GM19239 (cell line): ENCODE measurements at places on chromosomes 4 and X.

DNA sequence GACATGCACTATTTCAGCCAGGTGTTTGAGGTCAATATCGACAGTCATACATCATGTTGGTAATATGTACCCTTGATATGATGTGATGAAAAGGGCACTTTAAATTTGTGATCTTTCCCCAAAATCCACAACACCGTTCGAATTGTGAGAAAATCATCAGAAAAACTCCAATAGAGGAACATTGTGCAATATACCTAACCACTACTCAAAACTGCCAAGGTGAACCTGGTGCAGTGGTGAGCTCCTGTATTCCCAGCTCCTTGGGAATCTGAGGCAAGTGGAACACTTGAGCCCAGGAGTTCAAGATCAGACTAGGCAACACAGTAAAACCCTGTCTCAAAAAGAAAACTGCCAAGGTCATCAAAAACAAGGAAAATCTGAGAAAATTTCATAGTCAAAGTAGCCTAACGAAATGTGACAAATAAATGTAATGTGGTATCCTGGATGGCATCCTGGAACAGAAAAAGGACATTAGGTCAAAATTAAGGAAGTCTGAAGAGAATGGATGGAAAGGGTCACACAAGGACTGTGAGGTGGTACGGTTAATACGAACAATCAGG, 55.6 kb upstream of the LSM6 start:
- no peak for DNase-seq

GRCh38 chrX:10165580-10166247, 8.9 kb downstream of the CLCN4 start:
- no peak for DNase-seq

DNA sequence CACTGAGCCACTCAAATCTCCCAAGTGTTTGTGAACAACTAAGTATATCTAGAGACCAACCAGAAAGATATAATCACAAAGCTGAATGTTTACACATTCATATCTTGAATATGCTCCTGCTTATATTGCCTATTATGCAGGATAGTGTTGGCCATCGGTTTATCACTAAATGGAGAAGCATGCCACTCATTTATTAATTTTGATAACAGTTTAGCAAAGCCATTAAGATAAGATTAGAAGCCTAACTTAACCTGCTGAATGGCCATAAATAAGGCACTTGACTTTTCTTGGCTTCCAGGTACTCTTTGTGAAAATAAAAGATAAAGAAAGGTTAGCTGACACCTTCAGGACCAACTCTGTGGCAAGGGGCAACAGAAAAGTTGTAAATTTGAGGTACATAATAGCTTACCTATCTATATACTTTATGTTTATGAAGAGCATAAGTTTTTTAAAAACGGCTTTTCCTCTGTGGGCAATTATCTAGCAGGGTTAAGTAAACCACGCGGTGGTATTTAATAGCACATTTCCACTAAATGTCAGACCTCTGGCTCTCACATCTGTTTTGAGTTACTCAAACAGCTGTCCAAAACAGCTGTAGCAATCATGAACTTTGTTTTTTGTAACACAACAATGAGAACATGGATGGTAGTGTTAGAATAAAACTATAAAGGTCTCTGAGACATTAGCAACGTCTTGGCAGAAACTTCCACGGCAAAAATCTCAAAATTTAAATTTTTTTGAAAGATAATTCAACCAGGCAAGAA, 58.8 kb upstream of the FTHL17 start:
- DNase-seq: no peak

GRCh38 chr4:102575369-102576129, 74.4 kb downstream of the NFKB1 start:
- no peak for DNase-seq

DNA sequence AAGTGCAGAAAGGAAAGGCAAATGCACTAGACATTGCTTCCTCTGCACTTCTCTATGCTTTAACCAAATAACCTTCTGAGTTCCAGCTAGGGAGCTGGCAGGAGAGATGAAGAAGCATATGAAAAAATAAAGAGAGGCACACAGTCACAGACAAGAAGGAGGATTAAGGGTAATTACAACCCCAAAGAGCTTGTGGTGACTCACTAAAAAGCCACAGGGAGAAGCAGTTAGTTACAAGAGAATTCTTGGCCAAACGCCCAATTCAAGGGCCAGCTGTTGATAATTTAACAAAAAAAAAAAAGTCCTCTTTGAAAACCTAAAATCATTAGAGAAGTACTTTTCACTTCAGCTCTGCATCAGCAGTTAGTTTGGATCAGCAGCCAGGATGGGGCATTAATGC, 478.0 kb downstream of the KCNIP4 start:
- no peak for DNase-seq
